ENCODE measurements at places on chromosomes 11 and 22.

- no peak for DNase-seq
Observed at GRCh38 chr11:70860888-70861287, 391.5 kb downstream of the SHANK2 start.

- no peak for DNase-seq
Observed at GRCh38 chr11:35717520-35717919, 54.9 kb downstream of the TRIM44 start.

DNA sequence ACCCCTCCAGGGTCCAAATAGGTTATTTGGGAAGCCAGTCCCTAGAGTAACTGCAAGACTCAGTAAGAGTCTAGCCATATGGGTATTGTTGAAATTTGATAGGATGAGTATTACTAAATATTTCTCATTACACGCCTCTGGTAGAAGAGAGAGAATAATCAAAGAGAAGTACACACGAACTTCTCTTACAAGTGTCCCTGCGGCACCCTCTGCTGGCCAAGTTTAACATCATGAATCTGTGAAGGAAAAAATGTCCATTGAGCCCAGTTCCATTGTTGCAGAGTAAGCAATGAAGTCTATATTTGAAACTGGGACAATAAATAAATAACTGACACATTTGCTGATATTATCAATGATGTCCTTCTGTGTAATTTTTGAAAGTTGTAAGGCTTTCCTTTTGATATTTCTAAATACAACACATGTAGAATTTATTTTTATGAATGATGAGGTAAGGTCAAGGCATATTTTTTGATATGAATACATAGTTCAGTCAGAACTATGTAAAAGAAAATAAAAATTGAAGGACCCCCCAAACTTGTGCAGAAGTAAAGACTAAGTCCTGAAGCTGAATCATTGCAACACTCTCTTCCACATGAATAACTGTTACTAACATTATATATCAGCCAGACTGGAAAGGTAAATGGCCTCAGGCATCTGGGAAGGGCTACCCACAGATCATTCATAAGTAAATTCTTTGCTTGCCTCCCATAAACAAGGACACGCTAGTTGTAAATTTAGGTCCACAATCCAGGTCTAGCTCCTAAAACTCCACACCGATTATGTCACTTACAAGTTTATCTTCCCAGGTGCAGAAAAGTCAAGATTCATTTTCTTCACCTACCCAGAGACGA is 10.0 kb downstream of the OR51L1 start:
- peak; percentile 36 for DNase-seq

DNA sequence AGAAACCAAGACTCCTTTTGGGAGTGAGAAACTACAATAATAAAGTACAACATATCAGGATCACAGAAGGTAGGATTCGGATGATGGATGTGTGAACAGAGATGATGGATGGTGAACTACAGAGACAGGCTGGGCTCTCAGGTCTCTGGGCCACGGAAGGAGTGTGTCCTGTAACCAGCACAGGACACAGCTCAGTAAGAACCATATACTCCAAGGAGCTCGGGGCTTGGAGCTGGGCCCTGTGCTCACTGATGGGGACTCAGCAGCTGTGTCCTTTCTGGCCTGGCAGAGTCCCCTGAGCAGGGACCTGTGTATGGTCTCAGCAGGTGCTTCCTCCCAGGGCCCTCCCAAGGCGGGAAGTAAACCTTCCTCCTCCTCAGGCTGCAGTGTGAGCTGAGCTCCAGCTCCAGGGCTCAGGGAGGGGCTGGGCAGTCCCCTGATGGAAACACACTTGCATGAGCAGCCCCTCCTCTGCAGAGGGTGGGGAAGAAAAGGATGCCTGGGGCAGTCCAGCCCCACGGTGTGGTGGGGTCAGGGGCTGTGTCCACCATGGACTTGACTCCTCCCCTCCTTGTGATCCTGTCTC is 39.8 kb upstream of the TOP3B start:
- DNase-seq = no peak

GRCh38 chr22:25048659-25049647 is 96.4 kb downstream of the KIAA1671 start:
- DNase-seq = peak; percentile 8

DNA sequence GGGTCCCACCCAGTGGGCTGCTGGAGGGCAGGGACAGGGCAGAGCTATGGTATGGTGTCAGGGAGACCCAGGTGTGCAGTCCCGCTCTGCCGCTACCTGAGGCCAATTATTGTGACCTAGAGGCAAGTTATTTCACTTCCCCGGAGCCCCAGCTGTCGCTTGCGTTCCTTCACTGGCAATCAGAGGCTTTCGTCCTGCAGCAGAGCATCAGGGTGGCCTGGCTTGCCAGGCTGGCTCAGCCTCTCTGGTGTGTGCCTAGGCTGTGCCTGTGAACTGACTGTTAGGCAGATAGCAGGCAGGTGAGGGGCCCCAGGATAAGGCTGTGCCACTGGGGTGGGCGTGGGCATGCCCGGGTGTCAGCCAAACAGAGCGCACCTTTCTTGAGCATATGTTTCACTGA is 31.4 kb downstream of the GLB1L2 start:
- DNase-seq = no peak

GRCh38 chr22:47135338-47135737 is 372.9 kb downstream of the TBC1D22A start:
- no peak for DNase-seq

DNA sequence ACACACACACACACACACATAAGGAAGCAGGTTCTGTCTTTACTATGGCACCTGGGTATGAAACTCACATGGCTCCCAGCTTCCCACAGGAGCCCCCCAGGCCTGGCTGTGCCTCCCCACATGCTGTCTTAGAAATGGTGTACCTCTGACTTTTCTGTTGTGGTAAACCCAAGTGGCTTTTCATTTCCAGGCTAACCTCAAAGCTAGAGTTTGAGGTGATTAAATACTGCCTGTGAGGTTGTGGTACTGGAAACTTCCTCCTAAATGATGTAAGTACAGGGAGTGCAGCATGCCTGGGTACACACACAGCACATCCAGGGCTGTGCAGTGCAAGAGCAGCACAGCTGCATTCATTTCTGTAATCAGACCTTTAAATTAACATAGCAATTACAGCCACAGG is 34.4 kb downstream of the ME3 start:
- DNase-seq = no peak

DNA sequence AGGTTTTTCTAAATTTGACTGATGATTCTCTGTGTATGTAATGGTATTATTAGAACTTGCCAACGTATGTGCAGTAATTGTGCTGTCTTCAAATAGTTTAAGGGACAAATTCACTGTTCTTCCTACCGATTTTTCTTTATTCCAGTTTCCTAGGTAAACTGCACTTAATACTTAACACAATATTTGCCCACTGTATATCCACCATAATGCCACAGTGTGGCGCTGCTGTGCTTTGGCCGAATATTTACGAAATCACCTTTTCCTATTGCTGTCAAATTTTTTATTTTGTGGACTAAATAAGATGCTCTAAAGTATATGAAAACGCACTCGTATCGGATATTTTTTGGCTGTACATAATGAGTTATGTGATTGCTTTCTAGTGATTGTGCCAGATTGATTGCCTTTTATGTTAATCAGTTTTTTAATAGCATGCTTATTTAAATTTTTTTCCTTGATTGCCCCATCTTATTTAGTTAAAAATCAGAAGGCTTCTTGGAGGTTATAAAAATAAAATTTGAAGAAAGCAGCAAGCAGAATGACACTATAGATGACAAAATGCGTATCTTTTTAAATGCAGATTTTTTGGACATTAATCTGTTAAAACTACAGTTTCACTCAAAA is 10.5 kb downstream of the AASDHPPT start:
- peak; percentile 67 for DNase-seq

DNA sequence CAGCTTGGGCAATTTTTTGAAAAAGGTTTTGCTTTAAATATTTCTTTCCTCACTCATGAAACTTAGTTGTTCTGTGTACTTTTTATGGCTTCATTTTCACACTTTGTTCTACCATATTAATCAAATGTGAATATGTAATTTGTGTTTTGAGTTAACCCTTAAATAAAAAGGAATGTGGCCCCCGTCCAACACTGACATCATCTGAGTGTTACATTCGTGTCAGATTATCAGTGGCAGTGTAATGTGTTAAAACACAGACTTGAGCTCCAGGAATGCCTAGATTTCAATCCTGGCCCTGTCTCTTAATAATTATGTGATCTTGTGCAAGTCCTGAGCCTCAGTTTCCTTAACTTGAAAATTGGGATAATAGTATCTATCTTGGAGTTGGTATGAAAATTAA is 5.6 kb downstream of the RTN3 start:
- DNase-seq = no peak

DNA sequence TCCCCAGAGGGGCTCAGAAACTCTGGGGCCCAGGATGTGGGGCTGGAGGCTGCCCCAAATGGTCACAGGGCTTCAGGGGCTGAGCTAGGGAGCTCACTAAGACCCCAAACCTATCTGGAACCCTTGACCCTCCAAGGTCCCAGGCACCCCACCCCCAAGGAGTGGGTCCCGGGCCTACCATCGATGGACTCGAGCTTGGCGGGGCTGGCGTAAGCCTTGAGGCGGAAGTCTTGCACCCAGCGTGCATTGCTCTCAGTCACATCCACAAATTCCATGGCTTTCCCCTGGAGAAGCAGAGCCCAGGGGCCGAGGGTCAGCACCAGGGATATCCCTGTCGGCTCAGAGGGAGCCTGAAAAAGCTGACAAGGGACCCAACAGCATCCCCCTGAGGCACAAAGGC is 3.5 kb downstream of the GATD1 start:
- no peak for DNase-seq

DNA sequence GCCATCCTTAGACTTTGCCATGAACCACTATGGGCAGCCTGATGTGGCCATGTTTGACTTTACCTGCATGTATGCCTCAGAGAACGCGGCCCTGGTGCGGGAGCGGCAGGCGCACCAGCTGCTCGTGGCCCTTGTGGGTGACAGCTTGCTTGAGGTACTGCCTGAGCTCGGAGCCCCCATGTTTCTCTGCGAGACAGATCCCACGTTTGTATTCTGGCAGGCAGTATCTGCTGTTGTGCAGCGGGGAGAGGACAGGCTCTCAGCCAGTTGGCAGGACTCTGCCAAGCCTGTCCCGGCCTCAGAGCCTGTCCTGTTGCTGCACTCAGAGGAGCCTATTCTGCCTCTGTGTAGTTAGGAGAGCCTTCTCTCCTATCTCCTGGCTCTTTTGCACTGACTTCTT is 109.9 kb downstream of the MICAL2 start:
- DNase-seq = no peak

GRCh38 chr22:37924386-37925065 is 18.4 kb downstream of the MICALL1 start:
- no peak for DNase-seq

DNA sequence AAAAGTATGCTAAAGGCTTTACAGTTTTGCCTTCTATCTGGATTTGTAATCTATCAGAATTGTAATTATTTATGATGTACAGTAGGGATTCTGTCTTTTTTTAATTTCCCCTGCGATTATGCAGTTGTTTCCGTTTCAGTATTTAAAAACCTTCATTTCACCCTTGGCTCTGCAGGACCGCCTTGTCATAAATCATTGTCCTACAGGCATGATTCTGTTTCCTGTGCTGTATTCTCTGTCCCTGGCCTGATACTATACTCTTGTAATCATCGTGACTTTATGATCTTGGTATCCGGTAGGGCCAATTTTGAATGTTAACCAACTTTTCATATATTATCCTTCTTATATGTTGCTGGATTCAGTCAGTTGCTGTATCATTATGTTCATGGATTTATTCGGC is 151.7 kb downstream of the ATXN10 start:
- DNase-seq = no peak

- DNase-seq = no peak
Observed at GRCh38 chr11:3929649-3930048, 74.2 kb downstream of the STIM1 start.

GRCh38 chr11:118231461-118231860 is 6.7 kb upstream of the JAML start:
- DNase-seq = no peak

DNA sequence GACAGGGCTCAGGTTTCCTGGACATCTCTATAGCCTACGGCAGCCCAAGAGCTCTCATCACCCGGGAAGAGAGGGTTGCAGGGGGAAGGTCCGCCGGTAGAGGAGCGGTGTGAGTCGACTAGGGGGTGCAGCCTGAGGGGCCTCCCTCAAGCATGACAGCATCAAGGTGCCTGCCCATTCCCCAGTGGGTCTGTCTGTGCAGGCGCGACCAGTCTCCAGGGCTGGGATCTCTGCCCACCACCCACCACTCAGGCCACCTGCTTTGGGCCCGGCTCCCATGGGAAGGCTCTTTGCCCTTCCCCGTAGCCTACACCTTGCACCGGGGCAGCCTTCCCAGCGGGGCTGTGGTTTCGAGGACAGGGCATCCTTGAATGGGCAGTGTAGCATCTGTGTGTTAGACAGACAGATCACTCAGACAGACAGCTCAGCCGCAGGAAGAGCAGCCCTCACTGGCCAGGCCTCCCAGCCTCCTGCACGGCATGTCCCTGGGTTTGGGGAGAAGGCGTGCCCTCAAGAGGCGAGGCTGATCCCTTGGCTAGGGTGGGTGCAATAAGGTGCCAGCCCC is 29.2 kb downstream of the CERK start:
- DNase-seq = no peak

DNA sequence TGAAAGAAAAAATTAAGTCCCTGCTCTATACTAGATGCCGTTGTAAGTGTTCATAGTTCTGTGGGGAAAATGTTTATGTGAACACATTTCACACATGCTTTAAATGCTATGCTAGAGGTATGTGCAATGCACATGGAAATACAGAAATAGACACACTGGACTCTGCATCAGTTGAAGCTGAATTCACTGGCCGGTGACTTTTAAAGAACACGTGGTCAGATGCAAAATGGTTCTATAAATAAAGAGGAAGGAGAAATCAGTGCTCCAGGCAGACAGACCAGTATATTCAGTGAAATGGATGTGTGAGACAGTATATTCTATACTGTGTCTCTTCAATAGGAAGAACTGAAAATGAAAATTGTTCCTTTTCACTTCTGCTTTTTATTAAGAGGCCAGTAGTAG is 29.9 kb downstream of the TRPC6 start:
- DNase-seq = no peak

- no peak for DNase-seq
Observed at GRCh38 chr11:119012629-119013170, 5.4 kb downstream of the RPS25 start.

GRCh38 chr22:40463017-40463631 is 92.7 kb downstream of the SGSM3 start:
- no peak for DNase-seq

GRCh38 chr22:27804470-27805297 is 3.1 kb upstream of the MN1 start:
- DNase-seq = peak; percentile 41

DNA sequence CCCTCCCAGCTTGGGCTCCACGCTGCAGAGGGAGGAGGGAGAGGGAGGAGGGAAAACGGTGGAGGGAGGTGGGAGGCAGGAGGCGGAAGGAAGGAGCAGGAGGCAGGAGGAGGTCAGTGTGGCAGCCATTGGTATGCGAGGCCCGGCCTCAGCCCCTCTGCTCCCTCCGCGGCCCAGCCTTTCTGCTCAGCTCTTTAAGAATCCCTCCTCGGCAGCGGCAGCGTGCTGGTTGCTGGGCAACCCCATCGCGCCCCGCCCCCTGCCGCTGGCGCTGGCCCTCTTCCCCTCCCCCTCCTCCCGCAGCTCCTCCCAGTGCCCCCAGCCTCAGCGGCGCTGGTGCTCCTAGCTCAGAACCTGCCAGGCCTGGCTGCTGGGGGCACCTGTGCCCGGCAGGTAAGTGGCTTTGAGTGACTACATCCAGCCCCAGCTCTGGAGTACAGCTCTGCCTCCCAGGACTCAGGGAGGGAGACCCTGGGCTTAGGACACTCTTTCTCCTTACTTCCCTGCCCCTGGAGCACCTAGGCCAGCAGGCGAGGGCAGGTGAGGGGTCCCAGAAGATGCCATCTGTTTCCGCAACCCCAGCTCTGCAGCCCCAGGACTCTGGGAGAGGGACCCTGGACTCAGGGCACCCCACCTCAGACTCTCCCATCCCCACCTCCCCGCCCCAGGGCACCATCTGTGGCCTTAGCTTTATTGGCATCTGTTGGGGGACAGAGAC is 7.2 kb upstream of the FLRT1 start:
- DNase-seq = peak; percentile 43
